ACHN (cell line): ENCODE measurements at places on chromosomes 1 and 21.
A peak's percentile ranks its signal among the peaks of the same experiment; 100 is the strongest.

GRCh38 chr1:6068073-6068472, 22.4 kb downstream of the KCNAB2 start:
- no peak for DNase-seq

- no peak for DNase-seq
Observed at GRCh38 chr1:204358605-204359004, 1.1 kb downstream of the PLEKHA6 start.

DNA sequence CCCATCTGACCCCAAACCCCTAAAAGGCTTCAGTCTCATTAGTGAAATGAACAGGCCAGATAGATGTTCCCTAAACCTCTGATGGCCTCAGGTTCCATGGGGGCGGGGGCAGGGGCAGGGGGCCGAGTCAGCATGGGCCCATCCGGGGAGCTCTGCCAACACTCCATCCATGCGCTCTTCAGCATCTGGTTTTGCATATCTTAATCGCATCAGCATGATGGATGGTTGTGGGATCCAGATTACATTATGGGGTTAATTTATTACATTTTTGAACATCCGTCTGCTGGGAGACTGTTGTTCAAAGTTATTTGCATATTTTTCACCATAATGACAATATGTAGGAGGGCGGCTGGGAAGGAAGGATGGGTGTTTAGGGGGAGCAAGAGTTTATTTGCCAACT, 3.1 kb upstream of the MAD2L2 start:
- DNase-seq: no peak

DNA sequence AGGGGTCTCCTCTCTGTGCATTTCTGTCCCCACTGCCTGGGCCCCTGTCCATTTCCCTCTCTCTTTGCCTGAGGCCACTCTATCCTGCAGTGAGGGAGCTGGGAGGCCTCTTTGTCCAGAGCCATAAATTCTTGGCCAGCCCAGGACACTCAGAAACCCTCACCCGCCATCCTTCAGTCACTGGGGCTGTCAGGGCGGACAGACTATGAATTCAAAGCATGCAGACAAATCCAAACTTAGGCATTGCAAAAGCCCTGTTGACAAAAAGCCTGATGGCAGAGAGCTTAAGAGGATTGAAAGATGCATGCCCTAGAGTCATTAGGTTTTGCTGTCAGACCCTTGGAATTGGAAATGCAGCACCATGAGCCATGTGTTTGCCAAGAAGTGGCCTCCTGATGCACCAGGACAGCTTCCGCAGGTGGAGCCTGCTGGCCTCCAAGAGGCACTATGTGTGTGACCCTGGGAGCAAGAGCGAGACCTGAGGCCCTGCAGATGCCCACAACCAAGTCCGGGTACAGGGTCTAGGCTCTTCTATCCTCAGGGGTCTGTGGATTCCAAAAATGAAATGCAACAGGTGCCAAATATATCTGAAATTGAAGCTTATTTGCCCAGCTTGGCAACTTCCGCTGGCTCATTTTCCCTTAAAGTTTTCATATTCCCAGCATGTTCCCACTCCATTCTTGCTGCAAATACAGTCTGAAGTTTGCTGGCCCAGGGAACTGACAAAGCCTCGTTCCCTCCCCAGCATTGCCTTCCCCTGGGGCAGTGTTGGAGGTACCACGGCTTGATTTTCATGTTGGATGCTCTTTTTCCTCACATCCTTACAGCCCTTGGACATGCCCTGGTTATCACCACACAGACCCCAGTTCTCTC, 177.9 kb downstream of the PGBD5 start:
- DNase-seq: no peak

- peak; percentile 7 for DNase-seq
Observed at GRCh38 chr1:60133000-60133673, 59.6 kb upstream of the C1orf87 start.

DNA sequence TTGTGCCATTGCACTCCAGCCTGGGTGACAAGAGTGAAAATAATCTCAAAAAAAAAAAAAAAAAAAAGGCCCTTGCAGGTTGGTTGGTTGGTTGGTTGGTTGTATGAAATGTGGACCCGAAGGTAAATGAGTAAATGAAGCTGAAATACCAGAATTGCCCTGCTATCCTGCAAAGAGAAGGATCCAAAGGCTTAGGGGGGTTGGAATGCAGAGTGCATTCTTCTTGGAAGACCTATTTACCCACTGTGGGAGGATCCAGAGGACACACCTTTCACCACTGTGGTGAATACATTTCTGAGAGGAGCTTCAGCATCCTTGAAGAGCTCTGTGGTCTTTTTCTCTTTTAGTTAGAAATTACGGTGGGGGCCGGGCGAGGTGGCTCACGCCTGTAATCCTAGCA, 28.7 kb upstream of the EIF4G3 start:
- DNase-seq: peak; percentile 62

- no peak for DNase-seq
Observed at GRCh38 chr1:223010582-223011504, 132.2 kb downstream of the TLR5 start.

DNA sequence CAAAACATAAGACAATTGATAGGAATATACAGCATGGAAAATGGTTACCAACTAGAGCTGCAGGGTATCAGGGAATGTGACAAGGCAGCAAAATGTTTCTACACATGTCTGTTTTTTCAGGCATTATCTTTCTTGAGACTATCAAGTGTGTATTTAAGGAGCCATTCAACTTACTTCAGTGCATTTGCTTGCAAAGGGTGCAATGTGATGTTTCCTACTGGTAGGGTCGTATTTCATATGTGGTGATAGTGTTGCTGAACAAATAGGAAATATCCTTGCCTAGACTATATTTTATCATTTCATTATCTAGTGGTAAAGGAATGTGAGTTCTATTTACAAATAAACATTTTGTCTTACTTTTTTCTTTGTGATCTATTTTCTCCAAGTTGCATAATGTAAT, 42.4 kb downstream of the PTPRC start:
- DNase-seq: no peak

DNA sequence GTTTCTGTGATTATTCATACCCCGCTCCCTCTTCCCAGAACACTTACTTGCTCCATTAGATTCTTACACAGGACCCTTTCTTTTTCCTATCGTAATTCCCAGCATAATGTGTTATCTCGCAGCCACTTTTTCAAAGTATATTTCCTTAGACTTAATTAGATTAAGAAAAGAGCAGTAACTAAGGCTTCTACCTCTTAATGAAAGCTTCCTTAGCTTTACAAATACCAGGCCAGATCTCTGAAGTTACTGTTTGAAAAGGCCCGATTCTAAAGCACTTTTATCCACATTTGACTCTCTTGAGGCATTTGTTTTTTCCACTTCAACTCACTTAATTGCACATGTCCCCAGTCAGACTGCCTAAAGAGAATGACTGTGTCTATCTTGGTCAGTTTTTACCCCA, 1264.3 kb upstream of the ADGRL2 start:
- no peak for DNase-seq

GRCh38 chr21:46011267-46011967, 29.8 kb downstream of the COL6A1 start:
- no peak for DNase-seq

DNA sequence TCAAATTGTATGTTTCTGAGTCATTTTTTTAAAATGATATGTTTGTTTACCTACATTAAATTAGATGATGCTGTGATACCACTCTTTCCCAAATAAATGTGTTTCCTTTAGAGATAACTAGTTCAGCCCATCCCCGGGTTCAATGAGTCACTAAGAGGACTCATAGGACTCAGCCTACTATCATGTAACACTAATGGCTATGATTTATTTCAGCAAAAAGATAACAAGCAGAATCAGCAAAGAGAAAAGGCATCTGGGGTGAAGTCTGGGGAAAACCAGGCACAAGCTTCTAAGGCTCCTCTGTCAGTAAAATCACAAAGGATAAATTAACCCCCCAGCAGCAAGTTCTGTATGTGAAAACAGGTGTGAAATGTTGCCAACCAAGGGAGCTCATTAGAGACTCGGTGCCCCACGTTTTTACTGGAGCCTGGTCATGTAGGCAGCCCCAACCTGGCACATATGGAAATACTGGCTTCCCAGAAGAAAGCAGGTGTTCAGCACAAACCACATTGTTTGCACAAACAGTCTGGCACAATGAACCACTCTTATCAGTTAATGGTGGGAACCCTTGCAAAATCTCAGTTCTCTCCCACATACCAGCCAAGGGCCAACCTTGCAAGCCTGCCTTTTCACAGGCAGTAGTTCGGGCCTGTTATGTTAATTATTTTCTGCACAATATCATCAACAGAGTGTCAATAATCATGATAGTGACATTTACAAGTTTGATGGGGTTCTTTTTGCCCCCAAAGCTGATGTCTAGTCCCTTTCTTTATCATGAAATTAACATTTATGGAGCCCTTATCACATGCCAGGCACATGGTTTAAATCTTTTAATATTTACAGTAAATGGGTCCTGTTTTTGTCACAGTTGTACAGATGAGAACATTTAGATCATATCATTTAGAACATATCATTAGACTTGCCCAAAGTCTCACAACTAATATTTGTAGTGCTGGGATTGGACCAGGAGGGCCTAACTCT, 23.1 kb upstream of the CNN3 start:
- no peak for DNase-seq

- no peak for DNase-seq
Observed at GRCh38 chr1:86472152-86472551, 3.4 kb downstream of the CLCA1 start.

DNA sequence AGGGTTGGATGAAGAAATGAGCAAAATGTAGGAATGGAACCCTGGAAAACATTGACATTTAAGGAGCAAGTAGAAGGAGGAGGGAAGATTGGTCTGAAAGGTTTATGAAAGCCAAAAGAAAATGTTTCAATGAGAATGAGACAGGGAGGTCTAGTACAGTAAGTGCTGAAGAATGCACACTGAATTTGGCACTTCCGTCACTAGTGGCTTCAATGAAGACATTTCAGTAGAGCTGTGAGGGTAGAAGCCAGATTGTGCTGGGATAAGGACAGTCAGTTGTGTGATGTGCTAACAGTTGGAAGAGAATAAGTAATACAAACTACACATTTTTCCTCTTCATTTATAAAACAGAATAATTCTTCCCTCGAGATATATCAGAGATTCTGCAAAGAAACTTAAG, 17.1 kb downstream of the THEM4 start:
- DNase-seq: no peak

- no peak for DNase-seq
Observed at GRCh38 chr1:96308314-96308713, 413.3 kb upstream of the PTBP2 start.

DNA sequence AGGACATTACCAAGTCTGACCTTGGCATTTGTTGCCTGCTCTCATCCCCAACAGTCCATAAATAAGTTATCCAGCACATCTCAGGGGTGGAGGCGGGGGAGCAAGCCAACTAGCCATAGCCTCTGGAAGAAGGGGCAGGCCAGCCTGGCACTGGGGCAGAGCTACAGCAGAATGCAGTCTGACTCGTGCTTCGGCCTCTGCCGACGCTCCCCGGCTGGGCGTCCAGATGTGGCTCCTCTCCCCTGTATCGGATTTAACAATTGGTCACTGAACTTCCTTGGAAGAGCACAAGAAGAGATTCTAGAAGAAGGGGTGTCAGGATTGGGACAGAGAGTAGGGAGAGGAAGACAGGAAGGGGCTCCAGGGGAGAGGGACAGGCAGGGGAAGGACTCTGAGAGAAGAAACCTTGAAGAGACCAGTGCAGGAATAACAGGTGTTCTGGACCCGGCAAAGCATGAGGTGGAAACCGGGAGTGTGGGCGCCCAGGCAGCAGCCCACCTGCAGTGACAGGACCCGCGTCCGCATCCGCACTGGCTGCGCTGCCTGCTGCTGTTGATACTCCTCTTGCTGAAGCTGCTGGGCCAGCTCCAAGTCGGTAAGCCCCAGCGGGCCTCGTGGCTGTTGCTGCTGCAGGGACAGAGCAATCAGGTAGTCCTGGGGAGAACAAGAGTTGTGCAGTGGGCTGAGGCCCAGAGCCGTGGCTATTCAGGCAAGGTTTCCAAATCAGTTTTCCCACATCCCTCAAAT, 9.4 kb downstream of the MINDY1 start:
- DNase-seq: no peak

DNA sequence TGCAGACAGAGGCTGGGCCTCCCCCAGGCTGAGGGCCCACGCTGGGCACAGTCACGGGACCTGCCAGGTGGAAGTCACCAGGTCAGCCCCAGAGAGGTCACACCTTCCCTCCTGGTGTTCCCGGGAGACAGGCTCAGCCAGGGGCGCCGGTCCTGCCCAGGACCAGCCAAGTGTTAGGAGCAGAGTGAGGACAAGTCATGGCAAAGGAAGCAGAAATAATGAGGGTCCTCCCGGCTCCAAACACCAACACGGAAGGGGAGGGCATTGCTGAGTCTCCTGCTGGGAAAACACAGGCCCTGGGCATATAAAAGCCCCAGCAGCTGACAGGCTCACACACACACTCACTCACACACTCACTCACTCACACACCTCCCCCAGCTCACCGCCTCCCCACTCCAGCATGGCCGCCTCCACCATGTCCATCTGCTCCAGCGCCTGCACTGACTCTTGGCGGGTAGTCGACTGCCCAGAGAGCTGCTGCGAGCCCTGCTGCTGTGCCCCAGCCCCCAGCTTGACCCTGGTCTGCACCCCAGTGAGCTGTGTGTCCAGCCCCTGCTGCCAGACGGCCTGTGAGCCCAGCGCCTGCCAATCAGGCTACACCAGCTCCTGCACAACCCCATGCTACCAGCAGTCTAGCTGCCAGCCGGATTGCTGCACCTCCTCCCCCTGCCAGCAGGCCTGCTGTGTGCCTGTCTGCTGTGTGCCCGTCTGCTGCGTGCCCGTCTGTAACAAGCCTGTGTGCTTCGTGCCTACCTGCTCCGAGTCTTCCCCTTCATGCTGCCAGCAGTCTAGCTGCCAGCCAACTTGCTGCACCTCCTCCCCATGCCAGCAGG, at the start of gene KRTAP10-10:
KRTAP10-10 (plus strand) TSS at position 339 of the 833 bp plus-strand sequence; CDS start at position 401, 62 bp downstream.
- DNase-seq: no peak

DNA sequence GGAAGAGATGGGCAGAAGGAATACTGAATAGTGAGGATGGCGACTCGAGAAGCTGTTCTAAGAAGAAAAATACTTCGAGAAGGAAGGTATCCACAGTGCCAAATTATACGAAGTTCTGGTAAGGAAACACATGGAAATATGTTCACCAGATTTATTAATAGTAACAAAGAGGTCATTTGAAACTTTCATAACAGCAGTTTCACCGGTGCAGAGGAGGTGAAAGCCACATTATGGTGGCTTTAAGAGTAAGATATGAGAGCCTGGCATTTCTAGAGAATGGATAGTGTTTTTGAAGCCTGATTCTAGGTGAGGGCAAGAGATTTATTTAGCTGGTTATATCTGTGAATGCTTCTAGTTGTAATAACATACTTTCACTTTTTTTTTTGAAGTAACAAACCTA, 56.2 kb downstream of the DPYD start:
- no peak for DNase-seq

- no peak for DNase-seq
Observed at GRCh38 chr21:39641827-39642450, 29.2 kb downstream of the B3GALT5 start.

DNA sequence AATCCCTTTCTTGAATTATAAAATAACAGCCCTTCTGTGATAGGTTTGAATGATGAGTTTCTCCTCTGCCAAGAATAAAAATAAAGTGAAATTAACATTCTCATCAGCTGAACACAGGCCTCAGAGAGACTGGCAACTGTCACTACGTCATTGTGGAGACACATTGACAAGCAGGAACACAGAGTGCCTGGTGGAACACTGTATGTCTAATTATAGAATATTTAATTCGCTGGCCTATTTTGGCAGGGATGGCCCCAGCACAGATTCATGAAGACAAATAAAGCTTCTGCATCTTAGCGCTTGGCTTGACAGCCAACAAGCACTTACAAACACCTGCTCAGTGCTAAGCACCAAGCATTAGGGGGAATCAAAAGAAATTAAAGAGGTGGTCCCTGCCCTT, 52.0 kb upstream of the SMYD2 start:
- DNase-seq: no peak

- no peak for DNase-seq
Observed at GRCh38 chr1:98482611-98483010, 178.9 kb upstream of the SNX7 start.
